ENCODE measurements at places on chromosomes 2 and 18. TPM values are rescaled to one million over a fixed set of nuclear protein-coding genes. Genes with fewer than 3 reads are reported as not detected.

The NEMP2 gene
- 32.0 TPM for polyA plus RNA-seq

The ASXL2 gene
- polyA plus RNA-seq, result 43.3 TPM

The POTEI gene
- 11.3 TPM for polyA plus RNA-seq

The ELAC1 gene
- 13.4 TPM for polyA plus RNA-seq

The TMEM37 gene
- polyA plus RNA-seq, result 9.0 TPM

Data from testis (tissue), 5 donors.